ENCODE measurements at places on chromosomes 1 and 21.

- no peak for DNase-seq
Measured at GRCh38 chr1:226734611-226735153, 4.4 kb downstream of the ITPKB start.

DNA sequence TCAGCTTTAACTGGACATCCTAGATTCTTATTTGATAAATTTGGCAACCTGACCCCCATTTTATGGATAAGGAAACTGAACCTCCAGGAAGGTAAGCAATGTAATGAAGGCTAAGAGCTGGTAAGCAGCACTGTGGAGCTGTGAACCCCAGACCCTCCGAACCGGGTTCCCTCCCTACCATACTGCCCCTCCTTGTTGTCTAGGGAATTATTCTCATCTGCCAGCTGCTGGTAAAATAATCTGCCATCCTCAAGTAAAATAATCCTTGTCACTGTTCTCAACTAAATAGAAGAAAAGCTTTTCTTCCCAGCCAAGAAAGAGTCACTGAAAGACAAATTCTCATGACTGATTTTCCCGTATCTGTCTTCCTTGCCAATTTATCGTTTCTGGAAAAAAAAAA is 55.8 kb upstream of the PRDX6 start:
- no peak for DNase-seq

- DNase-seq = no peak
Measured at GRCh38 chr1:183218027-183218618, 32.1 kb downstream of the LAMC2 start.

DNA sequence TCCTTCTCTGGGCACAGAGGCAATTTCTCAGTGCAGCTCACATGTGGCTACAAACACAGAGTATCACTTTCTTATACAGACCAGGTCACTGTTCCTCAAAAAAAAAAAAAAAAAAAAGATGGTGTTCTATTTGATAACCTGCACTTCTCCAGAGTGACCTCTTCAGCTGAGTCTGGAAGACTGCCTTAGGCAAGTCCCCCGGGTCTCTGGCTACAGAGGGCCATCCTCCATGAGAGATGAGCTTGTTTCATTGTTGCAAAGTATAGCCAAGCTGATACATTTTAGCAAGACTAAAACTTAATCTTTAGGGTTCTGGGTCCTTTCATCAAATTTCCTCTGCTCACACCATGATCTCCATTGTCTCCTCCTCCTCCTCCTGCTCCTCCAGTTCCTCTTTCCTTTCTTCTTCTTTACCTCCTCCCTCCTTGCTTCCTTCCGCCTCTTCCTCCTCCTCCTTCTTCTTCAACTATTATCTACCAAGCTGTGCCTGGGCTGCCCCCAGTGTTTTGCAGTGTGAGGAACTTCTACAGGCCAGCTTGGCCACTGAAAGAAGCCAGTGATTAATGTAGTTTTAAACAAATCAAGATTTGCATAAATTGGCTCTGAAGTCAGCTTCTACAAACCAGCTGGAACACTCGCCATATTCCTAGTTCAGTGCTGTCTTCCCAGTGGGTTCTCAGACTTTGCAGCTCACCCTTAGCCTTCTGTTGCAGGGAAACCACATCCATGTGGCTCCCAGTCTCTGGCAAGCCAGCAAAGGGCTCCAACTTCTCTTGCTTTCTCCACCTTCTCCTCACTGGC is 139.4 kb downstream of the RUNX1 start:
- no peak for DNase-seq

DNA sequence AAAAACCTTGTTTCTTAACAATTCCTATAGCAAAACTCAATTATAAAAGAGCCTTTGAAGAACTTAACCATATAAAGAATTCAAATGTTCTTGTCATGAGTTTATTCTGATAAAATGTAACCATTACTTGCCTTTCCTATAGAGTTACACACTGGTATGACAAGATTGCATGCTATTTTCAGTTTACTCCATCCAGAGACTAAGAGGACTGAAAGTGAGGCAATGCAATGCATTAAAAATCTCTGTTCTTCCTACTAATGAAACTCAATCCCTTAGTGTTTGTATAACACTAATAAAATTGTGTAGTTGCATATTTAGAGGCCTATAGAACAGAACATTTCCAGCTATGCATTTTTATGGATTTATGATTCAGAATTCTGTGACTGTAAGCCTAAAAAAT is 88.1 kb downstream of the COP1 start:
- DNase-seq = peak; percentile 3

DNA sequence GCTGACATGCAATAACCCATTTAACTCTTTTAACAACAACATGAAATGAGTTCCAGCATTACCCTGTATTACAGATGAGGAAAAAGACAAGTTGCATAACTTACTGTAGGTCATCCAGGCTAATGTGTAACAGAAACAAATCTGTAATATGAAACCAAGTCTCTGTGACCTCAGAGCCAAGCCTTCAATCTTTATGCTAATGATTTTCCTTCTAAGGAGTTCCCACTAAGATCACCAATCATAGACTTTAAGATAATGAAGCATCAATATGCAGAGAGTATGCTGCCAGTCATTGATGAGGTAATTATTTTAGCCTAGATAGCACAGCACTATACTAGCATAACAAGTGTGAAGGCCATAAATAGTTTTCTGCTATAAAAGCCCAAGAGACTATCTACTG is 35.6 kb upstream of the RNPC3 start:
- DNase-seq = no peak

DNA sequence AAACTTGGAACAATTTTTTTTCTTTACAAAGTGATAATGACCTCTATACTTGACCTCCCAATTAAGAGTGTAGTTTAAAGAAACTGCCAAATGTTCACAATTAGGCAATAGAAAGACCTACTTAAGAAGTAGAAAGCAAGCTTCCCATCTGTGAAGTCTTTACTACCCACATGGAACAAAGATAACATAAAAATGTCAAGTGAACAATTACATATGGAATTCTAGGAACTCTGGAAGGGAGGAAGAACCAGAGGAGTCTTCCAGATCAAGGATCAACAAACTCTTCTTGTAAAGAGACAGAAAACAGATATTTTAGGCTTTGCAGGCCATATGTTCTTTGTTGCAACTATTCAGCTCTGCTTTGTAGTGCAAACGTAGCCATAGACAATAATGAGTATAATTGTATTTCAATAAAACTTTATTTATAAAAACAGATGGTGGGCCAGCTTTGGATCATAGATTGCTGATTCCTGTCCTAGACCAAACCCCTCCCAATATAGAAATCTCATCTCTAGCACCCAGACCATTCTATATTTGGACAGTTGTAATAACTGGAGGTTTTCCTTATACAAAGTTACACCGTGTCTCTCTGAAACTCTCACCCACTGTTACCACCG is 68.4 kb upstream of the MAGI3 start:
- no peak for DNase-seq

DNA sequence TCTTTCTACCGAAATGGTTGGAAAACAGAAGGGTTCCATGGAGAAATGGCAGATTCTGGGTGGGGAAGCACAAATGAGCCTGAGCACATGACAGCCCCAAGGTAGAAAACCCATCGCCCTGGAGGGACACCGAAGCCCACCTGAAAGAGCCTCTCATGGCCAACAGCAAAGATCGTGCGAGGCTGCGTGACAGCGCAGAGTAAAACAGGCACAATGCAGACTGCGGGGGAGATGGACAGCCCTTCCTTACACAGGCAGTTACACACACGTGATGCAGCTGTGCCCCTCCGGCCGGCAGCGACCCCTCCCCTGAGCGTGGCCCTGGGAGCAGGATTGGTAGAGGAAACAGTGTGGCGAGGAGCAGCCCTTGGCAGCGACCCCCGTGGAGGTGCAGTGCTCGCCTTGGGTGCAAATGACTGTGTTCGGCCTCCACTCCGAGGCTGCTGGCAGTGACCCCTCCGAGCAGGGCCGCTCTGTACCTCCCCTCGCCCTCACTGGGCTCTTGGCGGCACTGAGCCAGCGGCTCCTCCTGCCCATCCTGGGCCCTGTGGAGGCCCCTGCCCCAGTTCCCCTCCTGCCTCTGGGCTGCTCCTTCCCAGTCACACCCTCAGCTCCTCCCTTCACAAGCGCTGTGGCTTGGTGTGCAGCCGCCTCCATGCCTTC is 120.9 kb upstream of the COL6A1 start:
- no peak for DNase-seq

DNA sequence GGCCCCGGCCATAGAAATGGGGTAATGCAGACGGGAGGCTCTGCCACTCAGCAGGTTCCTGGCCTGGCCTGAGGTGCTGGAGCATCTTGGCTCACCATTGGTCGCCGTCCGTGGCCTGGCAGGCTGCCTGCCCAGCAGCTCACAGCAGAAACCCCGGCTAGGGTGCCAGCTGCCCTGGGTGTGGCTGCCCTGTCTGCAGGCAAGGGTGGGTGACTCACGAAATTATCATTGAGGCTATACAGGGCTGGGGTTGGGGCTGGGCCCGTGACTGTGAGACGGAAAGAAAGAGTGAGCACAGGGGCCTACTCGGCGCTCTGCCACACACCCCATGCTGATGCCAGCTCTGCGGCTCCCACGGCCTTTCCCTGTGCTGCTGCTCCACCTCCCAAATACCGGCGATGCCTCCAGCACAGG is 8.0 kb upstream of the PKP1 start:
- peak; percentile 64 for DNase-seq

DNA sequence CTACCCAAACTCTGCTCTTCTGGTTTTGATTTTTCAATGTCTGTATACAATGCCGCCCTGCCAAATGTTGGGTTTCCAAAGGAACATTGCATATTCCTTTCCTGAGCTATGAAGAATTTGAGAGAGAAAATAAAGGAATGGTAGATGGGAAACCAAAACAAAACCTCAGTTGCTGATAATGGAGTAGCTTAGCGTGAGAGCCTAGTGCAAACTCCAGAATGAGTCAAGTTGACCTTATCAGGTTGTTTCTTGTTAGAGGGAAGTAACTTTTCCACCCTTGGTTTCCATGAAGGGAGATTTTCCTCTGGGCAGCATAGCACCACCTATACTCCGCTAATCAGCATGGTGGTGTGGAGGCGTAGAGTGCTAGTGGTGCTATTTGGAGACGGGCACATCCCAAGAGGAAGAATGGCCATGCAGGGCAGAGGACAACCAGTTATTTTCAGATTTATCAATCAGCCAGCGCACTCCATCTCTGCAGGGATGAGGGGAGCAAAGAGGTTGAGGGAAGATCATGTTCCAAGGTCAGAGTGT is 51.6 kb downstream of the BACH1 start:
- DNase-seq = no peak

- DNase-seq = no peak
Measured at GRCh38 chr1:184187097-184187496, 135.6 kb downstream of the TSEN15 start.

GRCh38 chr1:201504799-201505502 is 2.0 kb downstream of the CSRP1 start:
- peak; percentile 2 for DNase-seq

DNA sequence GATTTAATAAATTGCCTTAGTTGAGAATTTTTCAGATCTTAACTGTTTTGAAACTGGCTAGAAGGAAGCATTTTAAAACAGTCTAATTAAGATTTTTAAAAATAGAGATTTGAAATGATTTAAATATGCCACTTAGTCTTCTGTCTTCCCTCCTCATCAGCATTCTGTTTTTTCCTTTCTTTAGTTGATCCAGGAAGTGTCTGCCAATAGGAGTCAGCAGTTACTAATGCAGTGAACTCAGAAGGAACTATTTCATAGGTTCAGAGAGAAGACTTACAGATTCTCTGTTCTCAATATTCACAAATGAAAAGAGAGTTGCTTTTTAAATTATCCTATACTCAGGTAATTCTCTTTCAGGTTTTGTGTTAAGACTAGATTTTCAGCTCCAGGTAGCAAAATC is 84.5 kb downstream of the RPS6KC1 start:
- DNase-seq = peak; percentile 11

- no peak for DNase-seq
Measured at GRCh38 chr21:38910390-38911067, 104.8 kb downstream of the ETS2 start.

DNA sequence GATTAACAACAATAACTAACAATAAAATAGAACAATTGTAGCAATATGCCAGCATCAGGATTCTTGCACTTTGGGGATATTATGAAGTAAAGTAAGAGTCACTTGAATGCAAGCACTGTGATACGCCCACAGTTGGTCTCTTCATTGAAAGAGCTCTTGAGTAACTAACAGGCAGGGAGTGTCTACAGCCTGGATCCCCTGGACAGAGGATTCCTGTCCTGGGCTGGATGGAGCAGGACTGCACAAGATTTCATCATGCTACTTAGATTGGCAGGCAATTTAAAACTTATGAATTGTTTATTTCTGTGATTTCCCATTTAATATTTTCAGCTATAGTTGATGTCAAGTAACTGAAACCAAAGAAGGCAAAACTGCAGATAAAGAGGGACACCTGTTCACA is 13.7 kb upstream of the KRTAP19-5 start:
- no peak for DNase-seq

- DNase-seq = peak; percentile 66
Measured at GRCh38 chr1:230682882-230683610, 30.9 kb downstream of the AGT start.

GRCh38 chr1:156894001-156894400 is 483 bp downstream of the PEAR1 start:
- DNase-seq = no peak

DNA sequence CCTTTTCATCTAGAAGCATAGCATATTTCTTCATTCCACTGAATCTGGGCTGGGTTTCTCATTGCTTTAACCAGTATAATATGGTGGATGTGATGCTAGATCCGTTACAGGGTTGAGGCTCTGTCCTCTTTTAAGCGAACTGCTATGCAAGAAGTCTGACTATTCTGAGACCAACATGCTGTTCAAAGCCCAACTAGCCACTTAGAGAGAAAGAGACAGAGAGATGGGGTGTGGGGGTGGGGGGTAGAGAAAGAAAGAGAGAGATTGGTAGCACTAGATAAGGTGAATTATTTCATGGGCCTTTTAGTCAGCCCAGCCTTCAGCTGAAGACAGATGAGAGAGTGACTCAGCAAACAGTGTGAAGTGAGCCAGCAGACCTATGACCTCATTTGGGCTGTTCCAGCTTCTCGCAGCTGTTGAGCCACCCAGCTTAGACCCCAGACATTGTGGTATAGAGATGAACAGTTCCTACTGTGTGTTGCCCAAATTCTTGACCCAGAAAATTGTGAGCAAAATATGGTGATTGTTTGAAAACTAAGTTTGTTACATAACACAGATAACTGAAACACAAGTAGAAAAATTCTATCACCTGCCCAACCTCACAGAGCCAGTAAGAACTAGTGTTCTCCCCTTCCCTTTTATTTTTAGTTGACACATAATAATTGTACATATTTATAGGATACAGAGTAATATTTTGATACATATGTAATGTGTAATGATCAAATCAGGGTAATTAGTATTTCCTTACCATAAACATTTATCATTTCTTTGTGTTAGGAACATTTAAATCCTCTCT is 40.7 kb upstream of the PRKACB start:
- DNase-seq = peak; percentile 62

DNA sequence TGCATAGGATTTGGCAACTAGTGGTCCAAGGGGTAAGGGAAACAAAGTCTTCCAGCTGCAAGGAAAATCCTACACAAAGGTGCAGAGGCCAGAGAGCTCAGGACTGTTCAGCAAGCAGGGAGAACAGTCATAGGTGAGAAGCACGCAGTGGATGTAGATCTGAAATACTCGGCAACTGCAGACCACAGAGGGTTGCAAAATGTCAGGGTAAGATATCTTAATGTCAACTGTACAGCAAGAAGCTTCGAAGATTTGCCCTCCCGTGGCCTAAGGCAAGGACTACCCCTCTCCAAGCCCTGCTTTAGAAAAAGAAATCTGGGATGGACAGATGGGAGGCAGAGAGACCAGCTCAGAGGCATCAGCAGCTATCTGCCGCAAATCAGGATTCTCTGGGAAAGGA is 153.4 kb upstream of the IRF2BP2 start:
- DNase-seq = no peak

All from AG08396 (cell line).